NCI-H1930 (cell line): ENCODE measurements at places on chromosomes 4 and X.

- no peak for DNase-seq
Observed at GRCh38 chr4:84727491-84727890, 144.6 kb downstream of the CDS1 start.

- DNase-seq, result no peak
Observed at GRCh38 chr4:104896660-104897645, 249.7 kb upstream of the TET2 start.

DNA sequence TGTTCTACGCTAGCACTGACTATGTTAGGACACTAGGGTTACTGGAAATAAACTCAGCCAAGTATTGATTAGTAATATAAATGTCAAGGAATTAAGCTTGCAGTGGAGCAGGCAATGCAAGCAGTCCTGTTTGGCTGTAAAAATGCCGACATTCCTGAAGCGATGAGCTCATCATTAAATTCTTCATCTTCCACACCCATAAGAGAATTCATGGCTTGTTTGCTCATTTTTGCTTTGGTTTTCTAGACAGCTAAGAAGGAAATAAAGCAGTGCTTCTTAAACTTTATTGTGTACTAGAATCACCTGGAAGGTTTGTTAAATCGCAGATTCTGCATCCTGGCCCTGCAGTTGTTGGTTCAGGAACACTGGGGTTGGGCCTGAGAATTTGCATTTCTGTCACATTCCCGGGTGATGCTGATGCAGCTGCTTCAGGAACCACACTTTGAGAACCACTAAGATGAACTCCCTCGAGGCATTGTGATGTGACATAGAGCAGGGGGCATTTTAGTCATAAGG lies 17.8 kb downstream of the ANXA3 start:
- no peak for DNase-seq

DNA sequence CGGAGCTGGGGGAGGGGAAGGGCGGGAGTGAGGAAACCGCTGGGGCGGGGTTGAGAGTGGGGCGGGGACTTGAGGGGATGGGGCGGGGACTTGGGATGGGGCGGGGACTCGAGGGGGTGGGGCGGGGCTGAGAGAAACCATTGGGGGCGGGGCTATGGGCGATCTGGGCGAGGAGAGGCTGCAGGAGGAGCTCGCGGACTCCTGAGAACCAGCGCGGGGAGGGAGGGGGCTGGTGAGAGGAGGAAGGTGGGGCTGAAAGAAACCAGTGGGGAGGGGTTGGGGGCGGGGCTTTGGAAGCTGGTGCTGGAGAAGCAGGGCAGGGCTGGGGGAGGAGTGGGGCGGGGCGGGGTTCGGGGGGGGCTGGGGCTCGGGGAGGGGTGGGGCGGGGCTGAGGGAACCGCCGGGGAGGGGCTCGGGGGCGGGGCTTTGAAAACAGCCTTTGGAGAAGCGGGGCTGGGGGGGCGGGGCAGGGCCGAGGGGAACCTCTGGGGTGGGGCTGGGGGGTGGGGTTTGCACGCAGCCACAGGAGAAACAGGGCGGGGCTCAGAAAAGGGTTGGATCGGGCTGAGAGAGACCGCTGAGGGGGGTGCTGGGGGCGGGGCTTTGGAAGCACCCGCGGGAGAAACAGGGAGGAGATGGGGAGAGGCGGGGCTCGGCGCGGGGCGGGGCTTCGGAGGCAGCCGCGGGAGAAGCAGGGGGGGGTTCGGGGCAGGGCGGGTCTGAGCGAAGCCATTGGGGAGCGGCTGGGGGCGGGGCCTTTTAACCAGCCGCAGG lies 777 bp upstream of the EOLA2 start:
- DNase-seq, result peak; percentile 95

DNA sequence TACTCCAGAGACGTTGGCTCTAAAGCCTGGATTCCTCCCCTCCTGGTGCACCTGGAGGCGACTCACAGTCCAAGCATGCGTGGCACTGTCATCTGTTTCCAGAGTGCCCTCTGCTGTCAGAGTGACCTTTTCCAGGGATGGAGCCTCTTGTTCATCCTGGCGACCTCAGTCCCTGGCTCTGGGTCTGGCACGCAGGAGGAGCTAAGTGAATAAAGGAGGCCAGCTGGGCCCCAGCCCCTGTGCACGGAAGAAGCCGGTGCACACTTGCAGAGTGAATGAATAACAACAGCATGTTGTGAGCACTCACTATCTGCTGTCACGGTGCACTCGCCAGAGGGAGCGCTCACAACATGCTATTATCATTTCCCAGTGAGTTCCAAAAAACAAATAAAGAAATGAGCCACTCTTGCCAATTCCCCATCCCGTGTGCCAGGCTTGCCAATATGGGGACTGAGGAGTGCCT lies 27.8 kb upstream of the PSAPL1 start:
- DNase-seq, result no peak

GRCh38 chr4:167966143-167966542 lies 126.2 kb upstream of the ANXA10 start:
- no peak for DNase-seq

- no peak for DNase-seq
Observed at GRCh38 chr4:1055721-1056590, 44.5 kb downstream of the FGFRL1 start.

GRCh38 chr4:123106747-123107146 lies 184.3 kb upstream of the NUDT6 start:
- DNase-seq, result no peak

- no peak for DNase-seq
Observed at GRCh38 chr4:27189683-27190082, 329.0 kb downstream of the STIM2 start.

GRCh38 chrX:15301924-15302323 lies 13.5 kb downstream of the ASB11 start:
- no peak for DNase-seq

DNA sequence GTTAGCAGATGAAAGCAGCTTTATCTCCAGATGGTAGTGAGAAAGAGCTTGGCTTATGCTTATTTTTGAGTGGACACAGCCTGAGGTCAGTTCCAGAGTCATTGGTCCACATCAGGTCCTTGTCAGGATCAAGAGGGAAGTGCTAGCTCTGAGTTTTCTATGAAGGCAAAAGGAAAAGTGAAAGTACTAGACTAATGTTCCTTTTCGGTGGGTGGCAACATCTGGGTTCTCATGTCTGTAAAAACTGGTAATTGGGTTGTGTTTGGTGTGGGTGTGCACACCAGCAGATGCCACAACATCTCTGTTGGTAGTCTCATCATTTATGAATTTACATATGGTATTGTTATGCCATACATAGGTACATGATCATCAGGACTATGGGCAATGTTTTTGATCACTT lies 210.5 kb downstream of the PWWP3B start:
- no peak for DNase-seq

GRCh38 chr4:8912506-8912905 lies 40.9 kb upstream of the HMX1 start:
- no peak for DNase-seq

DNA sequence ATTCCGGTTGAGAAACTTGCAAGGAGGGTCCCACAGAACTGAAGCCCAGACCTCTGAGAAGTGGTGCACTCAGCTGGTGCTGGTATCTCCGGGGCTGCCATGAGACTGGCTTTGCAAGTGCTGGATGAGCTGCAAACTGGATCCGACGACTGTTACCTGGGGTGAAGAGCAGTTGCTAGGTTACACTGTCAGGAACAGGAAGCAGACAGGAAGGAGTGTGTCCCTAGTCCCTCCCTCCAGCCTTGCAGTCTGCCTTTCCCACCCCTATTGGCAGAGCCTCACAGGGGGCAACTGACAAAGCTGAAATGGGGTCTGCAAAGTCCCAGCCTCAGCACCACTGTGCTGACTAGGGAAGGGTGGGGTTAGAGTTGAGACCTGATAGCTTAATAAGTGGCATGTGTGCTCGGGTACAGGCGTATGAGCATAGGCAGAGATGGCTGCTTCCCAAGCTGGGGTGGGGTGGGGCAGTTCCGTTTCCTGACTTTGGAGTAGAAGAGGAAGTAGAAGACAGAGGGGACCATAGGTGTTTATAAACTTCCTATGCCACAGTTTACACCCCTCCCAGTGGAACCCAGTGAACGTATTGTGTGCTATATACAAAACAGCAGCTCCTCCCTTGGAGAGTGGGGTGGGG lies 18.0 kb downstream of the PPEF1 start:
- DNase-seq, result no peak

DNA sequence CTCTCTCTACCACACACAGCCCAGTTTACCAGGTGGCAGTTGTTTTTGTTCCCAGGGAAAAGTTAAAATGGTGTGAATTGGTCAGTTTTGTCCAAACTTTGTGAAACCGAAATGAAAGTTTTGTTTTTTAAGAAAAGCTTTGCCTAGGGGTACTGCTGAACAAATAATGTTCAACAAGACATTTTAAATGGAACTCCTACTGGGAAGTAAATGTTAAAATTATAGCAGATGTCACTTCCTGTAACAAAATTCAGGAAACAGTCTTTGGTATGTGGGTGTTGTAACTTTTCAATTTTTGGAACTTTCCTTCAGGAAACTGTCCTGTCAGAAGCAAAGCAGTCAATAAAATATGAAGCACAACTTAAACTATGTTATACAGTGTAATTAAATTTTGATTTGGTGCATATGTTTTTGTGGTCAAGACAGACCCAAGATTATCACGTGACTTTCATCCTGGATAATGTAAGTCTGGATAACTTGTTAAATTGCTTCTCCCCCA lies 79.5 kb downstream of the AFF1 start:
- DNase-seq, result no peak

DNA sequence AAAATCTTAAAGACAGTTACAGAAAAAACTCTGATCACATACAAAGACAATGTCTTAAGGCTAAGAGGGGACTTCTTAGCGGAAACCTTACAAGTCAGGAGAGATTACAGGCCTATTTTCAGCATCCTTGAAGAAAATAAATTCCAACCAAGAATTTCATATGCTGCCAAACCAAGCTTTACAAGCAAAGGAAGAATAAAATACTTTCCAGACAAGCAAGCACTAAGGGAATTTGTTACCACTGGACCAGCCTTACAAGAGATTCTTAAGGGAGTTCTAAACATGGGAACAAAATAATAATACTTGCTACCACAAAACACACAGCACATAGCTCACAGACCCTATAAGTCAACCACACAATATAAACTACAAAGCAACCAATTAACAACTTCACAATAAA lies 255.8 kb upstream of the ZFP42 start:
- DNase-seq, result no peak

- no peak for DNase-seq
Observed at GRCh38 chrX:47610511-47610910, 9.1 kb downstream of the SYN1 start.

- DNase-seq, result no peak
Observed at GRCh38 chr4:86810847-86811246, 38.3 kb downstream of the SLC10A6 start.

DNA sequence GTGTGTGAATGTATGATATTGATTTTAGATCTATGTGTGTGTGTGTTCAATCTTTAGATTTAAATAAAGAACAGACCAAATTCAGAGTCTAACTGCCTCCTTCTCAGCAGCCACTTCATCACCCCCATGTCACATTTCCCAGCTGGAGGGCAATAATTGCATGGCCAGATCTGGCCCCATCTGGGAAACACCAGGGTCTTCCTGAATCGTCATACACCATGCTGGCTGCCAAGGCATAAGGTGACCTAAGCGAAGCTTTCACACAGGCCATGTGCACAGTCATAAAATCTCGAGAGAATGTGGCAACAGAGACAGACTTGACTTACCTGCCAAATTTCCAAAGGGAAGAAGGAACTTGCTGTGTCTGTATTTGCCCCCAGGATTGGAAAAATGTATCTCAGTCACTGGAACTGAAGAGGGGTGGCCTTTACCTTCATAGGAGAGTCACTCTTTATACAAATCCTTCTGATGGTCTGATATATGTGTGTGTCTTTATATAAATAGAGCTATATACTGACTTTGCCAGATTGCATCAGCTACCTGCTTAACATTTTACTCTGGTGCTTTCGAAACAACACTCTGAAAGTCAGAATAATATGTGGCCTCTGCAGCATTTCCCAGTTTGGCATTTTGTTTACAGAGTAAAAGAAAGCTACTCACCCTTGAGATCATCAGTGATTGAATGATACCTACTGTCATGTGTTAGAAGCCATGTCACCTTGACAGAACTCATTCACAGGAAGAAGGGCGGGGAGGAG lies at the start of gene PLAC1:
Gene PLAC1 (minus strand): TSS at position 470 of the 758 bp plus-strand sequence. CDS start 91,789 bp downstream, outside the sequence.
- DNase-seq, result no peak
